NCI-H1436 (cell line): ENCODE measurements at places on chromosomes 1 and 21.

DNA sequence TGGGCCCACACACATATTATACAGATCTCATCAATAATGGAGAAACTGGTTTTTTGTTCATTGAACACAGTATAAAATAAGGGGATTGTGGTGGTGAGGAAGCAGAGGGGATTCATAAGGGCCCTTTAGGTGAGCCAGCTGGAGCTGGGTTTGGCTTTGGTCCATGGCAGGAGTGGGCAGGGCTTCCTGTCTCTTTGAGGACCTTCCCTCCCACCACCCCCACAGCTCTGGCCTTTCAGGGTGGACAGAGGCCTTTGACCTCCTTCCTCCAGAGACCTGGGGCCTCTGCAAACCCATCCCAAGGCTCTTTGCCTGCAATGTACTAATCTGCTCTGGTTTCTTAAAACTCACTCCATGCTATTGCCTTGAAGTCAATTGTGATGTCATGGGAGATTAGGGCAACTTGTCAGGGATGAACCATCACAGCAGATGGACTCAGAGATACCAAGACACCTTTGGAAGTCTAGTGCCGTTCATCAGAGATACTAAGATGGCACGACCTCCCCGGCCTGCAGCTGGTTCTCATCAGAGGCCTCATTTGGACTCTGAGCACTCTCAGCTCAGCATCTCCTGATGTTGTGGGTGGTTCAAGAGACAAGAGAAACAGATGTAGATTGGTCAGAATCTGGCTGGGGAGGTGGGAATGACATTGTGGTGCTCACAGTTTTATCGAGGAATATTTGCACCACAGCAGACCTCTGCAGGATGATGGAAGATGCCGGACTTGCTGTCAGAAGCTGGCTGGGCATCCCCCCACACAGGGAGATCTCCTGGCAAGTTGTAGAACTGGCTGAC, 37.9 kb downstream of the LHX4 start:
- no peak for DNase-seq

GRCh38 chr1:174874331-174875053, 125.3 kb upstream of the CACYBP start:
- no peak for DNase-seq

- DNase-seq: peak; percentile 55
Measured at GRCh38 chr1:242854466-242854865, 330.0 kb upstream of the PLD5 start.

DNA sequence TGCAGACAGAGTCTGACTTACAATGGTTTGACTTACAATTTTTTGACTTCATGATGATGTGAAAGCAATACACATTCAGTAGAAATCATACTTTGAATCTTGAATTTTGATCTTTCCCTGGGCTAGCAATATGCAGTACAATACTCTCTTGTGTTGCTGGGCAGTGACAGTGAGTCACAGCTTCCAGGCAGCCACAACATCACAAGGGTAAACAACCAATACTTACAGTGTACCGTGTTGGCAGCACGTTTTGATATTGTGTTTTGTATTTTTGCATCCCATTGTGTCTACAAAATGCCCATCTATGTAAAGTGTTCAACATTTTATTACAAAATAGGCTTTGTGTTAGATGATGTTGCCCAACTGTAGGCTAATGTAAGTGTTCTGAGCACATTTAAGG, 150.9 kb downstream of the NTMT2 start:
- DNase-seq: no peak

DNA sequence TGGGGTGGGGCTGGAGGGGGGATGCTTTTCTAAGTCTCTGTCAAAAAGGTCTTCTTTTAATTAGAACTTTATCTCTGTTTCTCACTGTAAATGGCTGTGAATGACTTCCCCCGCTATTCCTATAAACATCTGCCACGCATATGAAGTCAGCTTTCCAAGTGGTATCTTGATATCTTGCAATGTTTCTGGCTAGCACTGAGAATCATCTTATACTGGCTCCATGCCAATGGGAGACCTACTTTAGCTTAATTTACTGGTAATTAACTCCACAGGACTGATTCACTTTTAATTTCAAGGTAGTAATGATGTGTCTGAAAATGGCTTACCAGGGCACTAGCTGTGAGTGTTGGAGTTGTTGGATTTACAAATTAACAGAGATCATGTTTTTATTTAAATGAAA, 4.3 kb downstream of the GPR88 start:
- no peak for DNase-seq

DNA sequence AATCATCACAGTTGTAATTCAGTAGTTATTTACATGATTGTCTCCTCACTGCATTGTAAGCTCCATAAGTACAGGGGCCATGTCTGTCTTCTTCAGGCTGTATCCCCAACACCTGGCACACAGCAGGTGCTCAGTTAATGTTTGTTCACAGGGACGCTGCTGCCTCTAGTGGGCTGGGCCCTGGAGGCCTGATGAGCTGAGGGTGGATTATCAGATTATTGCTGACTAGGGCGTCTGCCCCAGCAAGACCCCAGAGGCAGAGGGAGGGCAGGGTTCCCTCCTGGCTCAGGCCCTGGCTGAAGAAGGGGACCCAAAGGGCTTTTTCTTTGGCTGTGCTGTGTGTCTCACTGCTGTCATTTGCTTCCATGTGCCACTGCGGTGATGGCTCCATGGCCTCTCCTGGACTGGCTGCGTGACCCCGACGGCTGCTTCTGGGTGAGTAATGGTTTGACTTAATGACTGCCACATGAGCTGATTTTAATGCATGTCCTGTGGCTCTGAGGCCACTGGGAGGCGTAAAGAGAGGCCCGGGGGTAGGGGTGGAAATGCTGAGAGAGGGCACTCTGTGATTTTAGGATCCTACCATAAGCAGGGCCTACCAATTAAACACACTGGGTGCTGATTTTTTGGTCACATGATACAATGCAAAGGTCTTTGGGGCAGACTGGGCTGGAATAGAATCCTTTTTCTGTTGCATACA, 20.8 kb upstream of the EPB41 start:
- DNase-seq: no peak

- DNase-seq: no peak
Measured at GRCh38 chr1:239308701-239309333, 77.6 kb upstream of the CHRM3 start.

DNA sequence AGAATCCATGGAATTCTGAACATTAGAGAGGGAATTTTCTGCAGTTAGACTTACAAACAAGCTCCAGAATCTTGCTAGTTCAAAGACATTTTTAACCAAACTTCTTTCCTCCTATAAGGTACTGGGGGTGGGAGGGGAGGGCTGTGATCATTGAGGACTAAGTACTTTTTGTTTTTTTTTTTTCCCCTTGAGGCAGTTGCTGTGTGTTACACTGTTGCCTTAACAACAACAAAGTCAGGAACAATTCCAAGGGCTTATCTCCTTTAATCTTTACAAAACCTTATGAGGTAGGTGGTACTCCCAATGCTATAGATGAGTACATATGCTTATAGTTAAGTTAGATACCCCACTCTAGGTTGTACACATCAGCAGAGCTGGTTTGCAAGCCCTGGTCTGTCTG, 62.9 kb downstream of the PPP1R12B start:
- DNase-seq: no peak

- DNase-seq: no peak
Measured at GRCh38 chr1:23759277-23759676, 16.0 kb downstream of the ELOA start.

DNA sequence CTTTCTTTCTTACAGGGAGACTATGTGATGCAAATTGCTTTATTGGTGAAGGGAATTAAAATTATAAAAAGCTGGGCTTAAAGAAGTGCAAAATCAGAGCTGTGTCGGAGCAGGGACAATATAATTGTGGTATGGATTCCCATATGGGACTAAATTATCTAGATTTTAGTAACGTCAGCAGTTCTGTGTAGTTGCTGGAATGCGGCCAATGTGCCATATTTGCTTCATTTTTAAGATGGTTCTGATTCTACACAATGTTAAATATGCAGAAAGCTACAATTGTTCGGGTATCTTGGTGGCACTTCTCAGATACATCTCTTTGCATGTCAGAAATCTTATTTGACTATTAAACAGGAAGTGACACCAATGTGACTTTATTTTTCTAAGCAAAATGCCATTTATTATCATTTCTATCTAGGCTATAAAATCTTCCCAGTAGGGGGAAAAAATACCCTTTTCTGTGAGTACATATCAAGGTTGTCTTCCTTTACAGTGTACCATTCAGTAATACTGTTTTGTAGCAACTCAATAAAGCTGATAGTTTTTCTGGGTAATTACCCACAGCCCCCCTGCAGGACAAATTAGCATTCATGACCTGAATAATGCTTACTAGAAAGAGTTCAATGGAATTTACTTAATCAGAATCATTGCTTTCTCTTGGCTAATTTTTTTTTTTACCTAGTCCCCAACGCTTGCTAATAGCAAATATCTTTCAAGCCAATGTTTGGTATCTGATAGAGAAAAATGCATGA, 288.3 kb upstream of the ADGRL2 start:
- DNase-seq: no peak

DNA sequence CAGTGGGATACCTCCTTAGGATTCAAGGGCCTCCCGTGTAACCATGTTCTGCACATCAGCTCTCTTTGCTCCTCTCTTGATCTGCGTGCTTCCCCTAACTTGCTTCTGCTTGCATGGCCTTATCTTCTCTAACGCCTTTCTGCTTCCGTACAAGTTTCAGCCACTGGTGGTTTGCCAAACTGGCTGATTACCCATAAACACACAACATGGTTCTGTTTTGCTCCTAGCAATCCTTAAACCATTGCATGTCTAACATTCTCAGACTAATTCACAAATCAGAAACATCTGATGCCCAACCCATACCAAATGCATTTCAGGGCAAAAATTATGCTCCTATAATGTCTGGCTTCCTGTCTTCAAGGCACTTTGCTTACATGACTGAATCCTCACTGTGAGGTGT, 166.4 kb downstream of the PBX1 start:
- DNase-seq: no peak

- no peak for DNase-seq
Measured at GRCh38 chr1:43651902-43652301, 2.0 kb downstream of the KDM4A start.
